ENCODE measurements at places on chromosomes 12 and 14. TPM values are rescaled to one million over a fixed set of nuclear protein-coding genes. Genes with fewer than 3 reads are reported as not detected.

IRAK3 gene
- not detected for total RNA-seq

GRCh38 chr14:104422837-104423681 lies 156.5 kb upstream of the C14orf180 start:
- no peak for DNase-seq

GRCh38 chr12:127388985-127389384 lies 878.0 kb upstream of the TMEM132C start:
- peak; percentile 65 for DNase-seq

DNA sequence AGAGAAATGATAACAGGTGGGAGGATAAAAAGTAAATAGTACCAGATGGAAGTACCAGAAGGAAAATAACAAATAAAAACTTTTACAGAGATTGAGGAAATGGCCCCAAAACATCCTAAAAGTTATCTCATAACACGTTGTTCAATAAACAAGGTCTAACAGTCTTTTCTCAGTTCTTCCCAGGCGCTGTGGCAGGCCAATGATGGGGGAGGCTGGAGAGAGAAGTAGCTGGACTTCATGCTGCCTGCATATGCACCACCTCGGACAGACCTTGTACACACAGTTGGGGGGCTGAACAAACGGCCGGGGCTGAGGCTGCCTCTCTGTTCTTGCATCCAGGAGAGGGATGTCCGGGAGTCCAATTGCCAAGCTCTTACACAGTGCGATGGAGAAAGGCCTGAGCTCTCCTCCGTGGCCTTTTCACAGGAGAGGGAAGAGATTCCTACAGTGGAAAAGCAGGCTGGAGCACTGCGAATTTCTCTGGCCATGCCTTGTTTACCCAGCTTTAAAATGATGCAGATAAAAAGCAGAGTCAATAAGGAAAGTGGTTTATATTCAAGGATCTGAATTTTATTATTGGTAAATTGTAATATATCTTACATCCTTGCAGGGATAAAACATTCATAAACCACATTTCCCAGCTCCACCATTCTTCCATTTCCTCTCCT lies 109.8 kb downstream of the PHLDA1 start:
- DNase-seq = no peak

- DNase-seq = no peak
Measured at GRCh38 chr12:116101991-116102390, 175.5 kb downstream of the MED13L start.

All from PC-3 (cell line).